ENCODE measurements at places on chromosomes 12 and 14.

- no peak for DNase-seq
These were observed 11.1 kb downstream of the KLHL33 start for GRCh38 chr14:20424851-20425250.

DNA sequence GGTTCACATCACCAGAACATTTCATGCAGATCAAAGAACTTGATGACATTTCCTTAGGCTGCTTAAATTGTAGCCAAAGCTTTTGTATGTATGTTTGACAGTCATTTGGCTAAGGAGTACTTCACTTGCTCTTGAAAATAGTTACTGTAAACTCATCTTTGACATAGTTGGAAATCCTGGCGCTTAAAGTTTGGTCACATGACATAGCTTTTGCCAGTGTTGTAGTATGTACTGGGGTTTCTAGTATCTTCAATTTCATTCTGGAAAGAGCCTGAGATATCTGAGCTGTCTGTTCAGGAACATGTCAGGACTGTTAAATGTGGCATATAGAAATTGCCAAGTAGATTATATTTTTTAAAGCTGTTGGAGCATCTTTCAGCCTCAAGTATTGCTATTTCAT is 55.7 kb downstream of the WDR20 start:
- DNase-seq: no peak

GRCh38 chr12:109147954-109148353 is 31.6 kb downstream of the ACACB start:
- DNase-seq: no peak

GRCh38 chr12:23222801-23223200 is 597.8 kb downstream of the ETNK1 start:
- no peak for DNase-seq

GRCh38 chr12:53750812-53751335 is 905 bp downstream of the CISTR start:
- DNase-seq: no peak

GRCh38 chr14:66514213-66514612 is 6.3 kb downstream of the GPHN start:
- peak; percentile 35 for DNase-seq

Measured in trophoblast cell (in vitro differentiated cells and primary cell).